Stimulated activated CD8-positive, alpha-beta memory T cell treated with anti-CD3 and anti-CD28 coated beads, Interleukin-12 subunit alpha, Interleukin-12 subunit beta, amount 100 ng/mL, for 1 hour (primary cell): ENCODE measurements at places on chromosomes 13 and 19.

DNA sequence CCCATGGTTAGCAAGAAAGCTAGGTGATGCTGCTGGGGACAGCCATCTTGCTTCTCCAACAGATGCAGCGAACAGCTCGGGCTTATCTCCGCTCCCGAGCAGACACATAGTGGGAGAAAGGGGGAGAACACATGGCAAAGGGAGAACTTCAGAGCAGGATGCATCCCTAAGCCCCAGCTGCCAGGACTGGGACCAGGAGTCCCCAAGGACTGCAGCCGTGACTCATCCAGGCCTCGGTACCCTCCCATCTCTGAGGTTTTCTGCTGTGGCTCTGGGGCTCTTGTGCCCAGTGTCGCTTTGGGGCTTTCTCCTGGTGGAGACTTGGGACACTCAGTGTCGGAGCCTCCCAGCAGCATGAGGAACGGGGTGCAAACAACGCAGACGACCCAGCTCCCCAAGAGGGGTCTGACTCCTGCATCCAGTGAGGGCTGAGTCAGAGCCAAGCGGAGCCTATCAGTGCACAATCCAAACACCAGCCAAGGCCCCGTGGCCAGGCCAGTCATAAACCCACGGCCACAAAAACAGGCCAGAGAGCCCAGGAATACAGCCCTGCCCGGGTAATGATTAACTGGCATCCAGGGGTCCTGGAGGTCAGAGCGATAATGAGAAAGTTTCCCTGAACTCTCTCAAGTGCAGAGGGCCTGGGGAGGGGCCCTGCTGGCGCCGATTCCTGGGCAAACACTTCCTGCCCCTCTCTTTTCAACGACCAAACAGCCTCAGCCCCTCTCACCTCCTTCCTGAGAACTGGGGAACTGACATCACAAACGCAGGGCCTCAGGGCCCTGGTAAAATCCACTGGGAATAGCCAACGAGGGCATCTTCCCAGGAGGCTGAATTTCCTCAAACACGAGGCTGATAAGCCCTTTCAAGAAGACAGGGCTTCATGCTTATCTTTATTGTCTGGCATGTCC is 202.9 kb downstream of the USP12 start:
- no peak for DNase-seq

GRCh38 chr13:74256969-74257368 is 122.8 kb upstream of the KLF12 start:
- no peak for DNase-seq

GRCh38 chr19:21749090-21749489 is 18.3 kb downstream of the ZNF100 start:
- no peak for DNase-seq

DNA sequence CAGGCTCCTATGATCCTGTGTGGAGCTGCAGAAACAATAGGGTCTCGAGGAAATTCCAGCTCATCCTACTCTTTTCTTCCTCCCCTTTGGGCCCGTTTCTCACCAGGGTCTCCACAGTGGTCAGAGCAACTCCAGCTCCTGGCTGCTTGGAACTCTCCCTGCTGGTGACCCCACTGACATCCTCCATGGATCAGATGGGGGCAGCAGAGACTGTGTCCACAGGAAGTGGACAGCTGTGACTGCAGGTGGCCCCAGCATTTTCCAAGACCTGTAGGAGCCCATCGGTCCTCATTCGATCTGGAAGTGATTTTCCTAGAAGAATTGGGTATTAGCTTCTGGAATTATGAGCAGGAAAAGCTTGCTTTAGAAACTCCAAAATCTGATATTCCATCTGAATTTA is 208.5 kb downstream of the ZNF536 start:
- no peak for DNase-seq

DNA sequence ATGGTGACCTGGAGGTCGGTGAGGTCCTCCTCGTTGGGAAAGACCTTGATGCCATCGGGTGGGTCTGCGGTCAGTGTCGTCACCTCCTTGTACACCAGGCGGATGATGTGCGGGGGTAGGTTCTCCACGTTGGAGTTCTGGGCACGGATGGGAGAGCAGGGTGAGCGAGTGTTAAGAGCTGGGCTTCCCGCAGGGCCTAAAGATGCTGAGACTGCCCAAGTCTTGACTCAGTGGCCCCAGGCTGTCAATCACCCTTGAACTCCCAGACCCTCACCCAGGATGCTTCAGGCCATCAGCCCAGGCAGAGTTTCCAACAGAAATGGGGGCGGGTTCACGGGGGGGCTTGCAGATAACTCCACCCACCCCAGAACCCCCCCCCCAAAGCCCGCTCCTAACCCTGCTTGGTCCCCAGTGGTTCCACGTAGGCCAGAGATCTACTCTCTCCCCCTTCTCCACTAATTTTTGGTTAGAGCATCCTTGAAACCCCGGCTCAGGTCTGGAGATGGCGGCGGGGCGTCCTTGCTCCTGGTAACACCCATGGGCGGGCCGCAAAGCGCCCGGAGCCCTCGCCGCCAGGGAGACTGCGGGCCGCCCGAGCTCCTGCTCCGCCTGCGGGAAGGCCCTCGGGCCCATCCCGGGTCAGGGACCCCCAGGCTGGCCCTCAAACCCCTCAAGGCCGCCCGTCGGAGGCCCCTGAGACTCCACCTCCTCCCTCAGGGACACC is 600 bp downstream of the UBE2S start:
- no peak for DNase-seq

GRCh38 chr19:22634450-22634827 is 315 bp downstream of the ZNF492 start:
- DNase-seq, result no peak

DNA sequence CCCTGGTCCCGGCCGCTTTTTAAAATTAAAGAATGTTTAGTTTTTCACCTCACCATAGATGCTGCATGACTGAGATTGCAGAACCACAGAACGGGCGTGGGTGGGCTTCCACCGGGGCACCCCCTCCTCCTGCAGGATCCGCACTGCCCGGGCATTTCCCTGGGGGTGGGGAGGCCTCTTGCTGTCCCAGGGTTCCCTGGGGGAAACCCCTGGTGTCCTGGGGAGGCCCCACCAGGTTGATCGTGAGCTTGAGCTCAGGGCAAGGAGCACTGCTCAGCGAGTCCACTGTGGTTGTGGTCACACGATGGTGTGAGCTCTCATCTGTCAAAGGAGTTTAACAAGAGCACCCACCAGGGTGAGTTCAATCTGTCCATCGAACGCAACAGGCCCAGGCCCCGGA is 11.4 kb upstream of the TCF3 start:
- no peak for DNase-seq

- DNase-seq, result peak; percentile 15
Measured at GRCh38 chr19:45569619-45570421, 14.8 kb downstream of the OPA3 start.

GRCh38 chr19:49543032-49543431 is 15.2 kb downstream of the RCN3 start:
- DNase-seq, result no peak

DNA sequence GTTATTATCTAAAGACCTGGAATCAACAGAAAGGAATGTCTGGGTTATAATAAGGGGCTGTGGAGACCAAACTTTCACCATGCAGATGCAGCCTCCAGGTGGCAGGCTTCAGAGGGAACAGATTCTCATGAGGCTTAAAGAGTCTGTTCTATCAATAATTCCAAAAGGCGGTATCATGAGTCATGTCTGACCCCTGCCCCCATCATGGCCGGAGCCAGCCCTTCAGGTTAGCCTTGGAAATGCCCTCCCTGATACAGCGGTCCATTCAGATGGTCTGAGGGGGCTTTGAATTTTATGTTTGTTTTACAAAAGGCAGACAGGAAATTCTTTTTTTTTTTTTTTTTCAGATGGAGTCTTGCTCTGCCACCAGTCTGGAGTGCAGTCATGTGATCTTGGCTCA is 21.7 kb upstream of the LAMP1 start:
- no peak for DNase-seq

GRCh38 chr19:19120308-19121231 is 17.7 kb downstream of the TMEM161A start:
- DNase-seq, result no peak

DNA sequence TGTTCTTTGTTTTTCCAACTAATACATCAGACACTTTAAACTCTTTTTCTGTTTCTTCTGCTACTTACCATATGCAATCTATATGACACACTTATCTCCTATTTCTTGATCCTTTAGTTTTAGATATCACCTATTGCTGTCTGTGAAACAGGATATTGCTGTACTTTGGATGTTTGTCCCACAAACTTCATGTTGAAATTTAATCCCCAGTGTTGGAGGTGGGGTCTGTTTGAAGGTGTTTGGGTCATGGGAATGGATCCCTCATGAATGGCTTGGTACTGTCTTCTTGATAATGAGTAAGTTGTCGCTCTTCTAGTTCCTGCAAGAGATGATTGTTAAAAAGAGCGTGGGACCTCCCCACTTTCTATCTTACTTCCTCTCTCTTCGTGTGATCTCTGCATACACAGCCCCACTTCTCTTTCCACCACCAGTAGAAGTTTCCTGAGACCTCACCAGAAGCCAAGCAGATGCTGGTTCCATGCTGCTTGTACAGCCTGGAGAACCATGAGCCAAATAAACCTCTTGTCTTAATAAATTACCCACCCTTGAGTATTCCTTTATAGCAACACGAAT is 244.2 kb downstream of the NHLRC3 start:
- DNase-seq, result no peak

DNA sequence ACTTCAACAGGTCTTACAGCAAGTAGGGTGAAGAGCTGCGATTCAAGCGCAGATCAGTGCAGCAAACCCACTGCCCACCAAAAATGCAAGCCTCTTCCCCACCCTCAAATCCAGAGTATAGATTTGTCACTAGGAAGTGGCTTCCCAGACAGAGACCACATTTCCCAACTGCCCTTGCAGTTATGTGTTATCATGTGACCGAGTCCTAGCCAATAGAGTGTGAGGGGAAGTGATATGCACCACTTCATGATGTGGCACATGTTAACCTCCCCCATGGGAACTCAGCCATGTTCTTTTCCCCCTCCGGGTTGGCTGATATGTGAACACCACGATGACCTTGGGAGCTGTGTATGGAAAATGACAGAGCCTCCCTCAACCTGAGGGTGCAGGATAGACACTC is 50.8 kb downstream of the MBD3L2B start:
- DNase-seq, result no peak

GRCh38 chr13:99363949-99364348 is 56.8 kb upstream of the GPR183 start:
- DNase-seq, result no peak

DNA sequence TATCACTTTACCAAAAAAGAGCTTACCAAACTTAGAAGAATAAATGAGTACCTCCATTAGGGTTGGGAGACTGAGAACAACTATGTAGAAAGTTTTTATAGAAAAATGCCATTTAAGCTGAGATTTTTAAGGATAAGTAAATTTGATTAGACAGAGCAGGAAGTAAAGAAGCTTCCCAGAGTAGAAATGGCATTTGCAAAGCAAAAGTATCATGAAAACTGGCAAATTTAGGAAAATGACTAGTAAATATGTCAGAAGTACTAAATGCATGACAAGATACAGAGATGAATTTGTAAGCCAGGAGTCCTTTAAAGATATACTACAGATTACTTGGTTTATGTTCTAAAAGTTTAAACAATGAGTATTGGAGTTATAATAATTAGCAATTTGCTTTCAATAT is 2581.8 kb downstream of the PCDH9 start:
- no peak for DNase-seq

DNA sequence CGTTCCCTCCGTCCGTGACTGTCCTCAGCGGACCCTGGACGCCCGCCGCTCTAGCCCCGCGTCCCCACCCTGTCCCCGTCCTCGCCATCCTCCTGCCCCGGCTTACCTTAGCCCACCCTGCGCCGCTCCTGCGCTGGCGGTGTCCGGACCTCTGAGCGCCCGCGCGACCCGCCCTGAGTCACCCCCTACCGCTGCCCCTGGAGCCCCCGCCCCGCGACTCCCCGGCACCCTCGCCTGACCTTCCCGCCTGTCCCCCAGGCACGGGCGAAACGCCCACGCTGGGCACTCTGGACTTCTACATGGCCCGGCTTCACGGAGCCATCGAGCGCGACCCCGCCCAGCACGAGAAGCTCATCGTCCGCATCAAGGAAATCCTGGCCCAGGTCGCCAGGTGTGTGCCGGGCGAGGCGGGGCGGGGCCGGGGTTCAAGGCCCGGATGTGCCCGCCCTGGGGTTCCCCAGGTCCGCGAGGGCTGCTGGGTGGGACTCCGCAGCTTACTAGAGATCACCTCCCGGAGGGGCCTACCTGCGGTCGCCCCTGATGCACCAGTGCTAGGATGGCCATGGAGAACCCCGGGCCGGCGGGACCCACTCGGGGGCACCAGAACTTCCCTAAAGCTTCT is 5.1 kb downstream of the HMG20B start:
- no peak for DNase-seq

GRCh38 chr13:27065582-27065981 is 106.0 kb downstream of the USP12 start:
- DNase-seq, result no peak

DNA sequence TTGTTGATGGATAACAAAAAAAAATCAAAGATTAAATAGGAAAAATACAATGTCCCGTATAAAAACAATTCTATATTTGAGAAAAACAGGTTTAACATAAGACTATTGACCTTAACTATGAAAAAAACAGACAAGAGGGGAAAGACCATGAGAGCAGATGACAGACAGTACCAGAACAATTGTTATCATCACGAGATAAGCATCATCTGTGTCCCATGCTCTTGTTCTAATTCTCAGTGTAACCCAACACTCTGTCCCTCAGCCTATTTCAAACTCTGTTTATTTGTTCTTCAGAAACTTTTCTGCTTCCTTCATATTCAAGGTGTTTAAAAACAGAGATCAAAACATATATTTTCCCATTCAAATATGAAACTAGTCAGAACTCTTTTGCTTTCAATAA is 216.4 kb downstream of the PCDH9 start:
- no peak for DNase-seq

- no peak for DNase-seq
Measured at GRCh38 chr19:2047449-2048103, 3.5 kb downstream of the MKNK2 start.

- DNase-seq, result no peak
Measured at GRCh38 chr19:58538257-58539168, 5.4 kb upstream of the TRIM28 start.

DNA sequence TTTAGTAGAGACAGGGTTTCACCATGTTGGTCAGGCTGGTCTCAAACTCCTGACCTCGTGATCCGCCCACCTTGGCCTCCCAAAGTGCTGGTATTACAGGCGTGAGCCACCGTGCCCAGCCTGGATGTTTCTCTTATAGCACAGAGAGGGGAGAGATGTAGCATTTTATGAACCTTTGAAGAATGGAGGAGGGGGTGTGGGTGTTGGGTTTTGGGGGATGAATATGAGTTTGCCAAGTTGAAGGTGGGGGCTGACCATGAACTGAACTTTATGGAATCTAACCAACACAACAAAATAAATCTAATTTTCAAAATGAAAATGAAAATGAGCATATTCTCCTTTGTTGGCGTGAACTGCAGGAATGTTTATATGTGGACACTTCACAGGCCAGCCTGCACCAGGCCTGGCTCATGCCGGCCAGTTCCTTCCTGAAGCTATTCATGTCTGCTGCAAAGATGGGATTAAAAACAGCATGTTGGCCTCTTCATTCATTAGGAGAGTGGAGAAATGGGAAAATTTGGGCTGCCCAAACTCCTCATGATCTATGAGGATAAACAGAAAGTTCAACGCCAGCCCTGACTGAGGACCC is 39.5 kb upstream of the HOMER3 start:
- no peak for DNase-seq

GRCh38 chr13:102763741-102764140 is 9.8 kb downstream of the TEX30 start:
- DNase-seq, result no peak
